Muscle of arm (tissue), 14 donors: ENCODE measurements at places on chromosomes 5 and 9.
A peak's percentile ranks its signal among the peaks of the same experiment; 100 is the strongest.

DNA sequence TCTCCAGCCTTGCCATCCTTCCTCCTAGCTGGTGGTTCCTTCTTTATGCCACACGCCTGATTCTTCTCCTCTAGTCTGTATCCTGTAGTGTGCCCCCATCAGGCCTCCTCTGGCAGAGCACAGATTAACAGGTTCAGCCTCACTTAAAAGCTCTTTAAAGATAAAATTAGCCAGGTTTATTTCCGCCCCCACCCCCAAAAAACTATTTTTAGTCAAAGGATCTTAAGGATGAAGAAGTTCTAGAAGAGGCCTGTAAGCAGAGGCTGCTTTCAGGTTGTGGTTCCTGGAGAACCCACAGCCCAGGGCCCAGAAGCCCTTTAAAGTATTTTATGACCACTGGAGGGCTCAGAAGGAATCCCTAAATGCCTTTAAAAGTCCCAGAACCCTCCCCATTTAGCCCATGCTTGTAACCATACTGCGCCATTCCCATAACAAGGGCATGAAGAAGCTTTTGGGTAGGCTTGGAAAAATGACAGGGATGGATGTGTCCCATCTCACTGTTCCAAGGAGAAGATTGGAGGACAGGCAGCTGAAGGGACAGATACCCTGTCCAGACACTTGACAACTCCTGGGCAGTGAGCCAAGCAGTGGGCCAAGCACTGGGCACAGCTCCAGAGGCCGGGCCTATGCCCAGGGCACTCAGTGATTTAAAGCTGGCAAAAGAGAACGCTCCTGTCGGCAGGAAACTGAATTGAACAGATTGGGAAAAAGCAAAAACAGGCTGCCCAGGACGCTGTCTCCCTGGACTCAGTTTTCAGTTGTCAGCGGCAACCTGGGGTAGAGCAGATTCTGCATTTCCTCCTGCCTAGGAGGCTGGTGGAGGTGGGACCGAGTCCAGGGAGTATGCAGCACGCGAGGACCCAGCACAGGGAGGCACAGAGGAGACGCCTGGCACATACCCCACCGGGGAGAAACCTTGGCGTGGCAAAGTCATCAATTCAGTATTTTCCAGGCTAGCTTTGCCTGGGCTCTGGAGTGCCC, 106.3 kb upstream of the SSBP2 start:
- peak; percentile 54 for DNase-seq

- DNase-seq = peak; percentile 19
Observed at GRCh38 chr5:37807621-37808301, 32.1 kb downstream of the GDNF start.

- DNase-seq = peak; percentile 31
Observed at GRCh38 chr9:126783949-126784348, 20.9 kb upstream of the ZBTB43 start.

- no peak for DNase-seq
Observed at GRCh38 chr9:114592356-114592755, 4.8 kb downstream of the ATP6V1G1 start.

DNA sequence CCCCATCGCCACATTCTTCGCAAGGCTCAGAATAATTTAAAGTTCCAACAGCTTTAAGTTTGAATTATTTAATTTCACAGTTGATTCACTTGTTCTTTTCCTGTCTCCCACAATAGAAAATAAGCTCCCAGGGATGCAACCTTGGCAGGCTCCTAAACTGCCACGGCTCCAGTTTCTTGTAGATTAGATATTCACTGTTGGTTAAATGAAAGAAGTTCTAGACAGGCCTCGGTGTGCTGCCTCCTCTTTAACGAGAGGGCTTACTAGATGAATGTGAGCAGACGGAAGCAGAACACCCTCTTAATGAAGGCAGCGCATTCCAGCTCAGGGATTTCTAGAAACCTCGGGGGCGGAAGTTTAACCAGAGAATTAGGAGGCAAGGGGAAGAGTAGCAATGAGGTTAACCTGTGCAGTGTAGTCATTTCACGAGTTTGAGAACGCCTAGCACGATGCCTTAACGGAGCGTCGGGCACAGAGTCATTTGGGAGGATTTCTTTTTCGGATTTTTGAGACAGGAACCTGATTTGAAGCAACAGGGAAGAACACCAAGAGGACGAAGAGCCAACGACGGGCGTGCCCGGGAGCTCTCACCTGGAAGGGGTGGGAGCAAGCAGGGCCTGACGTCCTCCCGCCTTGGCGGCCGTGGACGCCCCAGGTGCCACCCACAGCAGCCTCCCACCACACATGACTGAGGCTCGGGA, 637 bp upstream of the SMC5 start:
- DNase-seq = peak; percentile 71

DNA sequence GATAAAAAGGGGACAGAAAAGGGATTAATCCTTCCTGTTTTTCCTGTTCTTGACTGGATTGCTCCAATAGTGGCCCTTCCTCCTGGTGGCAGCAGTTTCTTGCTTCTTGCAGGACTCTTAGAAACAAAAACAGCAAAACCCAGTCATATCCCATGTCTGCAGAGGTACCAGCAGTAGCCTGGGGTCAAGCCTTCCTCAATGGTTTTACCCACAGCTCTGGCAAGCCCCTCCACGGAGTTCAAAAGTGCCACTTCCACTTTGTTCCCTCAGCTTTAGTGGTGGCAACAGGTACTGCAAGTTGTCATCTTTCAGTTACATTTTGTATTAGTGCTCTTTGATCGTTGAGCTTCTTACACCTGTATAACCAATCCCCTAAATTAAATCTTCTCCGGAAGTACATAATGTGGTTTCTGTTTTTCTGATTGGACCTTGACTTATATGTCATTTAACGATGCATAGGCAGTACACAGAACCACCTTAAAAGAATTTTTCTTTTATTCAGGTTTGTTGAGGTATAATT, 8.7 kb upstream of the RANBP6 start:
- no peak for DNase-seq

DNA sequence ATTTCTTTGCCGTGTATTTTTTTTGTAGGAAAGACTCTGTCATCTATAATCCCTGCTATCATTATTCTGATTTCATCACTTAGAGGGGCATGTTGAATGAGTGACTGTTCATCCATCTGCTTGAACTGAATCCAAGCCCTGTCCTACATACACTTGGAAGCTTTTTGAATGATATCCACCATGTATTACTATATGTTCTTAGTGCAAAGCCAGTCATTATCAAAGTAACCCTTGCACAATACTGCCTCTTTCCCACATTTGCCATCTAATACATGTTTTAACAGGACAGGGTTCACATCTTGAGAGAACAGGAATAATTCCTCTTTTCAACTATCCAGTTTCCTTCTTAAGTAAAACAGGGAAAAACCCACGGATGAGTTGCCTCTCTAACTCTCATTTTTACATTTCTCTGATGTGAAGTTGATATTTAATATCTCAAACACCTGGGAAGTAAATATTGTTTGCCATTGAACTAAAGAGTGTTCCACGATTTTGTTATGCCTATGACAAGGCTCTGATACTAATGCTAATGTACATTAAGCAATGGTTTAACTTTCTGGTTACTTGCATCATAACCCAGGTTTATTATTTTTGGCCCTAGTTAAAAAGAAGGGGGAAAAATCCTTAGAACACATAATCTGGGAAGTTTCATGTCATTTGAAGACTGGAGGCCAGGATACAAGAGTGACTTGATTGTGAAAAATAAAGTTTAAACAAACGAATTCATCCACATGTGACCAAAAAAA, 103.7 kb upstream of the TARS1 start:
- no peak for DNase-seq

- no peak for DNase-seq
Observed at GRCh38 chr5:36243653-36244052, 1.9 kb upstream of the NADK2 start.

- no peak for DNase-seq
Observed at GRCh38 chr9:84554069-84554664, 115.4 kb upstream of the NTRK2 start.

DNA sequence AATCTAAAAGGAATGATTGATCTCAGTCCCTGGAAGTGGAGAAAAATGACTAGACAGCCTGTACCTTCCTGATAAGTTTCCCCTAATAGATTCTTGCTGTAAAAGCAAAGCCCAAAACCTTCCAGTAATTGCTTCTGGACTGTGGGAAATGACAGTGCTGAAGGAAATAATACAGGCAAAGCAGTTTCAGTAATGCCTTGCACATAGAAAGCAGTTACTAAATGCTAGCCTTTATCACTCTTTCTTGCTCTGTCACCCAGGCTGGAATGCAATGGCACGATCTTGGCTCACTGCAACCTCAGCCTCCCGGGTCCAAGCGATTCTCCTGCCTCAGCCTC, 50.3 kb downstream of the MAP1B start:
- DNase-seq = no peak

GRCh38 chr5:176181271-176181855, 56.9 kb upstream of the SIMC1 start:
- DNase-seq = no peak

DNA sequence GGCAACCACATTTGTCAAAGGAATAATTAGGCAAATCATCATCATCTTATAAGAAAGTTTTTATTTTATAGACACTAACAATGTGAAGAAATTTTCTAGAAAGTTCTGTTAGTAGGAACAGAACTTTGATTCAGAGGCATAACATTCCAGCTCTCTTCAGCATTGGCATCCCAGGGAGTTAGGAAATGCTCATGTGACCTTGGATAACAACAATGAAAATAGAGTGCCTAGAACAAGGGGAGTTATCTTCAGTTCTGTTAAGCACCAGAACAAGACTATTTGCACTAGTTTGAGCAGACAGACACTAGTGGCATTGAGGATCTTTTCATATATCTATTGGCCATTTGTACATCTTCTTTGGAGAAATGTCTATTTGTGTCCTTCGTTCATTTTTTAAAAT, 7.0 kb upstream of the NMUR2 start:
- no peak for DNase-seq

DNA sequence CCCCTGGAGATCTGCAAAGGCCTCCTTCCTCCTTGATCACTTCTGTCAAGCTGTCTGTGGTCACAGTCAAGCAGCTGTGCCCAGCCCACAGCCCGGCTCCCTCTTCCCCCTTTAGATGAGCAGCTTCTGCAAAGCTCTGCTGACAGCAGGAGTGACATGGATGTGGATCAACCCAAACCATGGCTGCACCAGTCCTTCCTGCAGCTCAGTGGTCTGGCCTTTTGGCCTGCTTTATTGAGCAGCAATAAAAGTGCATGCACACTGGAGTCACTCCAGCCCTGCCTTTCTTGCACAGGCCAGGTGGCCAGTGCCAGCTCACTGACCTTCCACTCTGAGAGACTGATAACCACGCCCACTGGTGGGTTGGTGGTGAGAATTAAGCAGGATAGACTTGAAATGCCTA, 91.3 kb upstream of the OTULINL start:
- DNase-seq = no peak

GRCh38 chr5:115267617-115268016, 4.9 kb upstream of the PGGT1B start:
- no peak for DNase-seq

- no peak for DNase-seq
Observed at GRCh38 chr9:31790720-31791119, 593.7 kb upstream of the ACO1 start.

DNA sequence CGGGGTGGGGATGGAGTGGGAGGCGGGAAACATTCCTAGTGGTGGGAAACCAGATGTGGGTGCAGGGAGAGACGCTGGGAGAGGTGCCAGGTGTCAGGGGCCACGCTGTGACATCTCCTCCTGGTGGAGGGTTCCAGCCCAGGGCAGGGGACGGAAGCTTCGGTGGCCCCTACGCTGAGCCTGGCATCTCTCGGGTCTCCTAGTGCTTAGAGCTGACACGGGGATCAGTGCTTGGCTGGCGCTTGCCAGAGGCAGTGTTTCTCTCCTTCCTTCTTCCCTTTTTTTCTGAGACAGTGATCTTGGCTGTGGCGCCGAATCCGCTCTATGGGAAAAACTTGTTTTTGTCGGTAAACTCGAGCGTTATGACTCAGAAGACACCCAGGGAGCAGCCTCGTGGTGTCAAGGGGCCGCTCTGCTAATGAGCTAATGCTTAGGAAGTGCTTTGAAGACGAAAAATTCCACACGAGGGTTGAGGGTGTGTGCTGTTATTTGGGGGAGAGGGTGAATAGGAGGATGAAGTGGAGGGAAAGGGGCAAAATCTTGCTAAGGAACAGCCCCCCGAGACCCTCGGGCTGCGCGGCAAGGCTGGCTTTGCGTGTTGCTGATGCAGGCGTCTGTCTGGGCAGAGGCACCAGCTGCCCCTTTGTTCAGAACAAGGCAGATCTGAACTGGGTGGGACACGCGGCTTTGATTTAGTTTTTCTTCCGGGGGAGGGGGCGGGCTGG, 20.4 kb upstream of the IER5L start:
- DNase-seq = peak; percentile 58

DNA sequence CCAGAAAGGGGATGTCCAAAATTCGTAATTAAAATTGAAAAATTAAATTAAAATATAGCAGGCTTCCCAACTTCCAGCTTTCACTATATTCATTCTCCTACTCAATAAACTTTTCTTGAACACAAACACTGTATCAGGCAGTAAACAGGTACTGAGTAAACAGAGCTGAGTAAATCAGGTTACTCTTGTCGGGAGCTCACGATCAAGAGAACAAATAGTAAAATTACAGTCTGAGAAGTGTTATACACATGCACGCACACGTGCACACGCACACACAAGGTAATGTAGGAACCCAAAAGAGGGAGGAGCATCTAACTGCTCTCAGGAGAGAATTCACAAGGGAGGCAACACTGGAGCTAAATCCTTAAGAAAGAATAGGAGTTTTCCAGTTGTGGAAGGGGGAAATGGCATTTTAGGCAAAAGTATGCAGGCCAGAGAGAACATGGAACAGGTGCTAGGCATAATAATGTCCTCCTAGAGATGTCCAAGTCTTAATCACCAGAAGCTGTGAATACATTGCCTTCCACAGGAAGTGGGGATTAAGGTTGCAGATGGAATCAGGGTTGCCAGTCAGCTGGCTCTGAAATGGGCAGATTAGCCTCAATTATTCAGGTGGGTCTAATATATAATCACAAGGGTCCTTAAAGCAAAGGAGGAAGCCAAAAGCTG, 598.8 kb upstream of the BRINP1 start:
- no peak for DNase-seq

GRCh38 chr5:169649486-169649885, 12.4 kb downstream of the DOCK2 start:
- DNase-seq = no peak

DNA sequence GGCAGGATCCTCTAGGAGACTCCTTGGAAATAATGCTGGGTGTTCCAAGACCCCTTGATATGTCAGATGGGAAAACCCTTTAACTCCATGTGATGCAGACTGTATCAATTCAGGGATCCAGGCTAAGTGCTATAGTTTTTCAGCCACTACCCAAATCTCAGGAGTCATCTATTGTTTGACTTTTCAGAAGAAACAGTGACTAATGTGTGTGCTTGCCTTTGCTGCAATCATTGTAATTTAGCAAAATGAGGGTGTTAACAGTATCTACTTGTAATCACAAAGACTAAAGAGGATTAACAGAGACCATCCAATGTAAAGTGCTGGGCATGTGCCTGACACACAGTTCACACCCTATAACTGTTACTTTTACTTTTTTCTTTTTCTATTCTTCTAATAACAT, 309.6 kb upstream of the RFX3 start:
- no peak for DNase-seq
